Jurkat, Clone E6-1 (cell line): ENCODE measurements at places on chromosomes 3 and 15.

- no peak for DNase-seq
These were observed 14.5 kb downstream of the EMC4 start for GRCh38 chr15:34239151-34239808.

- no peak for DNase-seq
These were observed 20.9 kb downstream of the AMOTL2 start for GRCh38 chr3:134353171-134353825.

GRCh38 chr3:171851660-171852058, 8.5 kb downstream of the TMEM212 start:
- DNase-seq, result no peak

DNA sequence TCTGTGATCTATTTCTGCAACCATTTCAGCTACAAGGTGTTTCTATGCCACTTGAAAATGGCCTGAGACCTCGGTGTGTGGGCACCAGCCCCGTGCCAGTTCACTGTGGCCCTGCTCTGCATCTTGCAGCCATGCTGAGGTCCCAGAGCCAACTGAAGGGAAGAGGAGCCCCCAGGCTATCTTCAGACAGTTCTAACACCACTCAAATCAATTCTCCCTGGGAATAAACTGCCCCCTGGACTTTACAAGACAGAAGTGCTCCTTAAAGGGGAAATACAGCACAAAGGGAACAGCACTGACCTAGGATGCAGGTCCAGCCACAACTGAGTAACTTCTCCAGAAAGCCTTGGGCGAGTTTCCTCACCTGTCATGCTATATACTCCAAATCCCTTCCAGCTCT, 3.9 kb downstream of the XXYLT1 start:
- no peak for DNase-seq

- no peak for DNase-seq
These were observed 36.0 kb downstream of the ITGB5 start for GRCh38 chr3:124851136-124851535.
